ENCODE measurements at places on chromosomes 7 and 10.

GRCh38 chr10:79196470-79197461 is 128.0 kb downstream of the ZMIZ1 start:
- peak; percentile 37 for DNase-seq

DNA sequence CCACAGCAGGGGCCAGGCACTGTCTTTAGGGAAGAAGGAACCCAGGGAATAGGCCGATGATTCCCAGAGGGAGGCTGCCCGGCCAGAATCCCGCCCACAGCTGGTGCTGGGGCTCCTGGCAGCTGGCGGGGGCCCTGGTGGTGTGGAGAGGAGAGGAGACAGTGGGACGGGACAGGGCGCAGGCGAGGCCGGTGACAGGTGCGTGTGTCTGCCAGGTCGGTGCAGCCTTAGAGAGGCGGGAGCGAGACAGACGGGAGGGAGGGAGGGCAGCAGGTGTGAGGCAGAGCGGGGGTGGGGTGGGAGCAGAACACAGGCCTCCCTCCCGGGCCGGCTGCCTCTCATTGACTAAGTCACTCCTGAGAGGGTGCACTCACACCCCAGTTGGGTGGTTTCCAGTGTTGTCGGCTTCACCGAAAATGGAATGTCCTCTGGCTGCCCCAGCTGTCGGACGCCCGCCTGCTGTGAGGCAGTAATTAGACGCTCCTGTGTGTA is 55.2 kb downstream of the ELFN1 start:
- no peak for DNase-seq

DNA sequence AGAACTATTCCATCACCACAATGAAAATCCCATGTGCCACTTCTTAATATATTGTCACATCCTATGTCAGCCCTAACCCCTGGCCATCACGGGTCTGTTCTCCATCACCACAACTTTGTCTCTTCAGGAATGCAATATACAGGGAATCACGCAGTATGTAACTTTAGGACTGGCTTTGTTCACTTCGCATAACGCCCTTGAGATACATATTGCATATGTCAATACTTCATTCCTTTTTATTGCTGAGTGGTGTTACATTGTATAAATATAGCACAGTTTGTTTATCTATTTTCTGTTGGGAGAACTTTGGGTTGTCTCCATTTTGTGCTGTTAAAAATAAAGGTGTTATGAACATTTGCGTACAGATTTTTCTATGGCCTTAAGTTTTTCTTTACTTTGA is 195.4 kb upstream of the ZMIZ1 start:
- no peak for DNase-seq

DNA sequence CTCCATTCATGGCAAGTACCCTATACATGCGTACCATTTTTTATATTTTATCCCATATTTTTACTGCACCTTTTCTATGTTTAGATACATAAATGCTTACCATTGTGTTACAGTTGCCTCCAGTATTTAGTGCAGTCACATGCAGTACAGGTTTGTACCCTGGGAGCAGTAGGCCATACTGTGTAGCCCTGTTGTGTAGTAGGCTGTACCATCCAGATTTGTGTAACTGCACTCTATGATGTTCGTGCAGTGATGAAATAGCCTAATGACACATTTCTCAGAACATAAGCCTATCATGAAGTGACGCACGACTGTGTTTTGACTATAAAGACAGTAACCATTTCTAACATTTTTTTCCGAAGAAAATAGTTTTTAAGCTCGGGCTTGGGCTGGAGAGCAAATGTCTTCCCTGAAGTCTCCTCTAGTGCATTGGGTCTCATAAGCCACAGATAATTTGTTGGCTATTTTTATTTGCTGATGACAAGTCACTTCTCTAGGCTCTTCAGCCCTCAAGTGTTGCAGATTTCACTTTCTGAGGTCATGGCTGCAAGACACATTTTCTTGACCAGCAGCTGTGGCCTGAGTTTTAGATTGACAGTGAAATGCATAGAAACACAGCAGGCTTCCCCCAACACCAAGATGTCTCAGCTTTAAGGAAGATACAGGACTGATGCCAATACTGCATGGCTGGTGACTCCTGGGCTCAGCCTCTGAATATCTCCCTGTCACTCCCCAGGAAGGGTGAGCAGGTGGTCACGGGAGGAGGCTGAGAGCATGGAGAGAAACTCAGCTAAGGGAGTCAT is 26.9 kb downstream of the EPDR1 start:
- DNase-seq = no peak

DNA sequence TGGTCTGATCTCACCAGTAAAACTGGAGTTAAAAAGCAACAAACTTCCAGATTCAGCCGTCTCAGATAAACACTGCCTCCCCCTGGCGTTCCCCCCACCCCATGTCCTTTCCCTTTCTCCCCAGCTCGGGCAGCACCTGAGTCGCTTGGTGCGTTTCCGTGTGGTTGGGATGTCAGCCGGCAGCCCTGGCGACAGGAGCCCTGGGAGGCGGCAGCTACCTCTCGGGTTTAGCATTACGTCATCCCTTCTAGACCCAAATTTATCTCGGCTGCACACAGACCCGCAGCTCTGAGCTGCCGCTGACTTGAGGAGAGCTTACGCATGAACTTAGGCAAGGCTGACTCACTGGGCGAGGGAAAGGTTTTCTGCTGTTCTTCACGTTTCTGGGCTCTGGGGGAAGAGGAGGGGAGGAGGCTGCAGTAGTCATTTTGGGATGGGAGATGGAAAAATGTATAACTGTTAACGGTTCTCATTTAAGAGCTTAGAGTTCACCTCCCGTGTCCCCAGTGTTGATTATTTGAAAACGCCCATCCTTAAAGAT is 14.4 kb downstream of the MXI1 start:
- peak; percentile 39 for DNase-seq

GRCh38 chr10:112376396-112376790 is 2.5 kb downstream of the ACSL5 start:
- DNase-seq = no peak

All from activated naive CD8-positive, alpha-beta T cell treated with anti-CD3 and anti-CD28 coated beads, Interleukin-2, amount 50 U/mL, for 16 hours (primary cell).